ENCODE measurements at places on chromosomes 16 and 17. TPM values are rescaled to one million over a fixed set of nuclear protein-coding genes. Genes with fewer than 3 reads are reported as not detected.

The QPRT gene
- 6.7 TPM for total RNA-seq

The C17orf78 gene
- not detected for total RNA-seq

The XAF1 gene
- 31.7 TPM for total RNA-seq

The KRT27 gene
- total RNA-seq = not detected

The SECTM1 gene
- 2.0 TPM for total RNA-seq

The GCGR gene
- not detected for total RNA-seq

The AOC3 gene
- 12.9 TPM for total RNA-seq

All from cardiac septum (tissue), 1 donor.